ENCODE measurements at places on chromosomes 4 and X.

GRCh38 chrX:12994321-12994720 lies 19.4 kb downstream of the TMSB4X start:
- no peak for DNase-seq

DNA sequence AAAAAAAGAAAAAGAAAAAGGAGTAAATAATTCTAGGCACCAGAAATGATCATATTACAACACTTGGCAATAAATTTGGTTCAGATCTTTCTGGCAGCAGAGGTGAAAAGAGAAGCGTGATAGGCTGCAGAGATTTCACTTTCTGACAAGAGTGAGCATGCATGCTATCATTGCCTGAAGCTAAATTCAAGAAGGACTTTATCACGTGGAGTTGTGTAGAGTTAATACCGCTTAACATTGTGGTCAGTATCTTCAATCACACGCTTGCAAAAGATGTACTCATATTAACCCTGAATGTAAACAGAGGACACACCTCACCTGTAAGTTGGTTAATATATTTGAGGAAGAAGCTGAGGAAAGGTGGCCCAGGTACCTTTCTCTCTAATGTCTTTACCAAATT lies 31.4 kb upstream of the RBPJ start:
- DNase-seq = no peak

- no peak for DNase-seq
Observed at GRCh38 chr4:155572106-155572703, 94.4 kb upstream of the GUCY1A1 start.

- DNase-seq = no peak
Observed at GRCh38 chr4:62526671-62527070, 1326.5 kb downstream of the ADGRL3 start.

DNA sequence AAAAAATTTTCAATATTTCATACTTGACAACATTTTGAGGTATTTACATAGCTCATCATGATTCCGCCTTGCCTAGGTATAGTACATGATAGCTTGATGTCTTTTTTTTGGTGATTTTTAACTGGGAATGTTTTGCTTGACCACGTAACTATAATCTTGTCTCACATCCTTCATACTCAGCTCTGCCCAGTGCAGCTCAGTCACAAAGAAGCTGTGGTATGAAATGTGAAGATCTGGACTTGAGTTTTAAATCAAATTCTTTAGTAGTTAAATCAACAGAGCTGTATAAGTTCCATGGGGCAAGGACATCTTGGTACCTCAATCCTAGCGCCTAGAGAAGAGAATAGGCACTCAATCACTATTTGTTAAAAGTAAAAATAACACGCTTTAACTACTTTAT lies 276.3 kb upstream of the DKK2 start:
- no peak for DNase-seq

GRCh38 chr4:32485956-32486355 lies 1765.8 kb downstream of the PCDH7 start:
- DNase-seq = no peak
